ENCODE measurements at places on chromosomes 2 and 18.

- no peak for DNase-seq
These were observed 50.5 kb upstream of the HPCAL1 start for GRCh38 chr2:10252224-10252623.

DNA sequence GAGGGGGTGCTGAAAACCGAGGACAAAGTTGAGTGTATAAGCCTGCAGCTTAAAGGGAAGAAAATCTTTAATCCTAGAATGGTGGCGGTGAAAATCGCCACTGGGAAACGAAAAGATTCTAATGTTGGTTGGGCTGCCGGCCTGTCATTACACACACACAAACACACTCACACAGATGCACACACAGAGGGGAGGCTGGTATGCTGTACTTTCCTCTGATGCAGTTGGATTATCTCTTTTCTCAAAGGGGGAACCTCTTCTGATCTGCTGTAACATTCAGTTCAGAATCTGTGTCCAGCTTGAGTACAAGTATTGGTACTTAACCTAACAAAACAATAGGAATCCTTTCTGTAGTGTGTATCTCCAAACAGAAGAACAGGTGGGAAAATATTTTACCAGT is 39.0 kb downstream of the ANXA4 start:
- no peak for DNase-seq

- DNase-seq: no peak
These were observed 54.7 kb downstream of the FARP2 start for GRCh38 chr2:241410739-241411176.

DNA sequence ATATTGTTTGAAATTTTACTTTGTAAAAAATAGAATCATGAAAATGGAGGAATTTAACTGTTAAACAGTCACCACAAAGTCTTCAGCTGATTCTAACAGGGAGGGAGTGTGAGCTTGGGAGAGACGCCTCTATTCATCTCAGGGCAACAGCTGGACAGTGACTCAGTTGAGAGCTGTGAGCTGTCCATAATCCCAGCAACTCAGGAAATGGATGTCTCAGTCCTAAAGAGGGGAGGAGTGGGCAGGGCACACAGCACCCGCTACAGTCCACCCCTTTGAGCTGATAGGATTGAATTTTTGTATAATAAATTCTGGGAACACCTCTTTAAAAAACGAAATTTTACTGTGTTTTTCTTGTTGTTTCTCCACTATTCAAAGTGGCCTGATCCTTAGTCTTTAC is 255.1 kb upstream of the THUMPD2 start:
- no peak for DNase-seq

GRCh38 chr18:40152859-40153258 is 1802.2 kb upstream of the PIK3C3 start:
- DNase-seq: no peak

DNA sequence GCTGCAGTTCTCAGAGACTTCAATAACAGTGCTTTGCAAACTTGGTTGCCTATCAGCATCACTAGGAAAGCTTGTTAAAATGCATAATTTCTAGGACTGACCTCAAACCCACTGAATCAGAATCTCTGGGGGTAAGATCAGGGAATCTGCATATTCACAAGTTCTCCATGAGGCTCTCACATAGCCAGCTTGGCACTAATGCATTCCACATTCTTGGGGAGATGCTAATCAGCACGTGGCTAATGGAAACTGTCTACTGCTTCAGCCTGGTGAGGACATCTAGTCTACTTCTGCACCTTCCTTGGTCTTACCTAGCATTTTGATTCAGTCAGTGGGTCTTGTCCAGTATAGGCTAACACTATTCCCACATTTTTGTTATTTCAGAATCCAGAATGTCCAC is 56.3 kb downstream of the RBKS start:
- no peak for DNase-seq

GRCh38 chr2:8500124-8501054 is 181.5 kb upstream of the ID2 start:
- no peak for DNase-seq

GRCh38 chr18:69889009-69889408 is 58.7 kb downstream of the CD226 start:
- no peak for DNase-seq

DNA sequence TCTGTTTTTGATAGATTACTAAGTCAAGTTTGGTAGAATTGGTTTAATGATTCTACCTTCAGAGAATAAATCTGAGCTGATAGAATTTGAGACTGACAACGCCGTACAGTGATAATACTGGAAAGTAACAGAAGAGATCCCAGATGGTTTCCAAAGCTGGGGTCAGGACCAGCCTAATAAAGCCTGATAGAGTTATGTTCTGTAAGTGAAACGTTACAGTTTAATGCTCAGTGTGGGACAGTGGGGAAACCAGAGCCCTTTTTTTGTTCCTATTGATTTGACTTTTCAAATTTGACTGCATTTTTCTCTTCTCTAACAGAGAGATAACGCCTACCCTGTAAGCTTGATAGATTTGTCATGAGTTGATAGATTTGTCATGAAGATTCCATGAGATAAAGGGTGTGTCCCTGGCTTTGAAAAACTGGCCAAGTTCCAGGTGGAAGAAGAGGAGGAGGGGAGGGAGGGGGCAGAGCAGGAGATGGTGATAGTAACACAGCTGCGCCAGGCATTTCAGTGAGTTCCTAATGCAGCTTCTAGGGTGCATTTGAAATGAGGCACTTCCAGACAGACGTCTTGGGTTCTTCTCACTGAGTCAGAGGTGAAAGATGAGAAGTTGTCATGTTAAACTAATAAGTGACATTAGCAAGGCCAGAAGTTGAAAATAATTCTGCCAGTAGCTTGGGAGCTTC is 65.1 kb downstream of the CERS6 start:
- no peak for DNase-seq

DNA sequence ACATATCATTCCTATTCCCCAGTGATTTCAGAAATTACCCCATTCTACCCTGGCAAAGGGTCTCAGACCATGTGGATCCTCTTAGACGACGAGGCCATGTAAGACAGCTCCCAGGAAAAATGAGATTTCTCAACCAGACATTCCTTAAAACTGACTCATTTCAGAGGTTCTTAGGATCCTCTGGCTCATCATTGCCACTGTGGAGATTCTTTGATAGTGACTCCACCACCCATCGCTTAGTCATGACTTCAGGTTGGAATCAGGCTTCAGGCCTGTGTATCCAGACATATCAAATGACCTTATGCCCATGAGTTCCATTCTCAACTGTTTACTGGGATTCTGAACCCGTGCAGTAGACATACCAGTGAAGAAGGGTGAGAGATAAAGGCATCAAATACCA is 245.6 kb upstream of the TCF4 start:
- no peak for DNase-seq

Data from stimulated activated CD4-positive, alpha-beta T cell treated with anti-CD3 and anti-CD28 coated beads, Interleukin-1b, Interleukin-23, amount 100 ng/mL, for 1 hour (primary cell).